Upper lobe of right lung (tissue), 1 donor: ENCODE measurements at places on chromosomes 7 and 10.
A peak's percentile ranks its signal among the peaks of the same experiment; 100 is the strongest.

DNA sequence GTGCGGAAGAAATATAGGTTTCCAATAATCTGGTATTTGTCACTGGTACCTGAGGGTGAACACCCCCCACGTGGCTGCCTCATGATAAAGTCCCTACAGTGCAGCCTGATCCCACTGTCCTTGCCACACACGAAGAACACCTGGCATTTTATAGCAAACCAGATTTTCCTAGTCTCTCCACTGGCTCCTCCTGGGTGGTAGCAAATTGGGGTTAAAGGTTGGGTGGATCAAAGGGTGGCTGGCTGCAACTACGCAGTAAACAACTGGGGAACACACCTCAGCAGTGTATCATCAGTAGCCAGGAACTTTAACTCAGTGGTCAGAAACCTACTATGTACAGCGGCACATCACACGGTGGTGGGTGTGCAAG lies 10.3 kb downstream of the SEPHS1 start:
- no peak for DNase-seq

DNA sequence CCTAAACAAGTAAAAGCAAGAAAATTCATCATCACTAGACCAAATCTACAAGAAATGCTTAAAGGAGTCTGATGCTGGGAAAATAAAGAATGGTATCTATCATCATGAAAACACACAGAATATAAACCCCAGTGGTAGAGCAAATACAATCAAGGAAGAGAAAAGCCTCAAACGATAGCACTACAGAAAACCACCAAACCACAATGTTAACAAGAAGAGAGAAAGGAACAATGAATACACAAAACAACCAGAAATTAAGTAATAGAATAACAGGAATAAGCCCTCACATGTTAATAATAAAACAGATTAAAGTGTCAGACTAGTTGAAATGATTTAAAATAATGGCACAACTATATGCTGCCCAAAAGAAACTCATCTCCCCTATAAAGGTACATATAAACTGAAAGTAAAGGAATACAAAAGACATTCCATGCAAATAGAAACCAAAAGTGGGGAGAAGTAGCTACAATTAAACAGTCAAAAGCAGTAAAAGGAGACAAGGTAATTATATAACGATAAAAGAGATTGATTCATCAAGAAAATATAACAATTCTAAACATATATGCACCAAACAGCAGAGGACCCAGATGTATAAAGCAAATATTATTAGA lies 77.3 kb downstream of the JMJD1C start:
- DNase-seq, result no peak

GRCh38 chr7:100516135-100516812 lies 22.7 kb upstream of the AGFG2 start:
- DNase-seq, result no peak

DNA sequence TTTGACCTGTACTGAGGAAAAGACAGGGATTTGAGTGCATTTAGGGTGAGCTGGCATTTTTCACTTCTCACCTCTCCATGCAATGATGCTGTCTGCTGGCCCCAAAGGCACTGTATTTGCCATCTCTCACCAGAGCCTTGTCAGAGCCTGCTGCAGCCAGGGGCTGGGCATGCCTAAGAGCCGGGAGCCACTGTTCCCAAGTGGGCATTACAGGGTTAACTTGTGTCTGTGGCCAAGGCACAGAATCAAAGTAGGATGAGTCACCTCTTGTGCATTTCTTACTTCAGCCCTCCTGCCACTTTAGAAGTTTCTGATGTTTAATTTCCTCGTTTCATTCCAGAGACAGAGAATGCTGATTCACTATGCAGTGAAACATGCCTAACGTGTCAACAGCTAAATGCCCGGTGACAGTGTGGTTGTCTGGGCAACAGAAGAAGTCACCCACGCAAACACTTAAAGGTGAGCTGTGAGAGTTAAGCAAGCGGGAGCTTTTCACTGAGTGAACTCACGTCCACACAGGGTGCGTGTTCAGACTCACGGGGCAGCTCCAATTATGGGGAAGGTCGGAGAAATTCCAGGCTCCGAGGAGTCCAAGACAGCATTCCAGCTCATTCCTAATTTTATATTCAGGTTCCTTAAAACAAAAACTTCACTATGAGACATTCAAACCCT lies 57.1 kb upstream of the IGFBP3 start:
- DNase-seq, result no peak

- DNase-seq, result no peak
Observed at GRCh38 chr10:122465401-122466040, 4.2 kb downstream of the HTRA1 start.

GRCh38 chr10:17029581-17030271 lies 99.9 kb downstream of the CUBN start:
- peak; percentile 74 for DNase-seq
